ENCODE measurements at places on chromosomes 6 and 20.

GRCh38 chr6:69289689-69290495 is 506.9 kb downstream of the LMBRD1 start:
- DNase-seq = no peak

DNA sequence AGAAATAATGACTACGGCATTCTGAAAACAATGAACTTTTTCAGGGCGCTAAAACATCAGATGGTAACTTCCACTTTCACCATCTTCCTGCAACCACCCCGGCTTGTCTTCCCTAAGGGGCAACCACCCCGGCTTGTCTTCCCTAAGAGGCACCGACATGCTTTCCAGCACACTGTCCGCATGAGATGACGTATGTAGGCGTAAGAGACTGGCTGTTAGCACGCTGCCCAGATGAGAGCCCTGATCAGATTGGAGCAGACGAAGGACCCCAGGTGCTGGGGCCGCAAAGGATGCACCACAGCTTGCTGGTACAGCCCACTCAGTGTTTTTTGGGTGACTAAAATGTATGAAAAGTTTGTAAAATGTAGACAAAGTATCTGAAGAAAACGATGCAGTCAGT is 29.3 kb downstream of the ASCC3 start:
- DNase-seq = no peak

DNA sequence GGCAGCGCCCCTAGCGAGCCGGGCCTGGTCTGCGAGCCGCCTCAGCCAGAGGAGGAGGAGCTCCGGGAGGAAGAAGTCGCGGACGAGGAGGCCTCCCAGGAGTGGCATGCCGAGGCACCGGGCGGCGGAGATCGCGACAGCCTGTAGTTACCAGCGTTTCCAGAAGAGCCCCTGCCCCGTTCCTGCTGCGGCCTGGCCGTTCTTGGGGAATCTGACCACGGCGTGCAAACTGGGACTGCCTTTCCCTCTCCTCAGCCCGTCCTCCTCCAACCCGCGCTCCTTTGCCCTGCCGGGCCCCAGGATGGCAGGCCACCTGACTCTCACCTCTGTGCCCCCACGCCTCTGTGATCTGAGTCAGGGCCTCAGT is 802 bp downstream of the HDGFL1 start:
- no peak for DNase-seq

GRCh38 chr6:138891255-138891986 is 95.5 kb downstream of the ECT2L start:
- no peak for DNase-seq

GRCh38 chr6:133973109-133973971 is 20.3 kb downstream of the TBPL1 start:
- no peak for DNase-seq

DNA sequence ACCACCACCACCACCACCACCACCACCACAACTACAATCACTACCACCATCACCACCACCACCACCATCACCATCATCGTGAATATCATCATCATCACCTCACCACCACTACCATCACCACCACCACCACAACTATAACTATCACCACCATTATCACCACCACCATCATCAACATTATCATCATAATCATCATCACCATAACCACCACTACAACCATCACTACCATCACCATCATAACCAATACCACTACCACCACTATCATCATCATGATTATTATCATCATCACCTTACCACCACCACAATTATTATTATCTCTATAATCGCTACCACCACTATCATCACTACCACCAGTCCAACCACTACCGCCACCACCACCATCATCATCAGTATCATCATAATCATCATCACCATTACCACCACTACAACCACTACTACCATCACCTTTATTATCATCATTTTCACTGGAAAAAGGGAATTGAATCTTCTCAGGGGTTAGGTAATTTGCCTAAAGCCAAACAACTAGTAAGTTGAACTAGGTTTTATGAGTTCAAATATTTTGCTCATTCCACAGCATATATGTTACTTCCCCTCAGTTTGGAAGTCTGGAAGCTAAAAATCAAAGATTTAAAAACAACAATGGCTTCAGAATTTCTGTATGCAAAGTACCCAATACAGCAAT is 8.3 kb downstream of the RIPOR2 start:
- no peak for DNase-seq

DNA sequence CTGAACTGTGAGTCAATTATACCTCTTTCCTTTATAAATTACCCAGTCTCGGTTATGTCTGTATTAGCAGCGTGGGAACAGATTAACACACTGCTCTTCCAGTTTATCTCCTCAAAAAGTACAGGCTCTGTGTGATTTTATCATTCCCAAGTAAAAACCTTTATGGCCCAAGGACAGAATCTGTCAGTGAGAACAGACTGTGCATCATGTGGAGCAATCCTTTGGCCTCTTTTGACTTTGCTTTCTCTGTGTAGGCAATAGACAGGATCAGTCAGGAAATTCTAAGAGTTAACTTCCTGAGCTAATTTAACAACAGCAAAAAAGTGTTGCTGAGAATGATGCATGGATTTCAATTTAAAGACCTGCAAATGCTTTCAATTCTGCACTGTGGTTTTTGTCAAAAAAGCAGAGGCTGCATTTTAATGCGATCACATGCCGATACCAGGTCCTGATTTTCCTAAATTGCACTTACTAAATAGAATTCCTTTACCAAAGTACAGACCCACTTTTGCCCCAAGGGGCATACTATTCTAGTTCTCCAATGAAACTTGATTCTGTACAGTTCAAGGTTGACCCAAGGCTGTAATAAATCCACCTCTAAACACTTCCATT is 246.7 kb upstream of the MARCKS start:
- DNase-seq = no peak

DNA sequence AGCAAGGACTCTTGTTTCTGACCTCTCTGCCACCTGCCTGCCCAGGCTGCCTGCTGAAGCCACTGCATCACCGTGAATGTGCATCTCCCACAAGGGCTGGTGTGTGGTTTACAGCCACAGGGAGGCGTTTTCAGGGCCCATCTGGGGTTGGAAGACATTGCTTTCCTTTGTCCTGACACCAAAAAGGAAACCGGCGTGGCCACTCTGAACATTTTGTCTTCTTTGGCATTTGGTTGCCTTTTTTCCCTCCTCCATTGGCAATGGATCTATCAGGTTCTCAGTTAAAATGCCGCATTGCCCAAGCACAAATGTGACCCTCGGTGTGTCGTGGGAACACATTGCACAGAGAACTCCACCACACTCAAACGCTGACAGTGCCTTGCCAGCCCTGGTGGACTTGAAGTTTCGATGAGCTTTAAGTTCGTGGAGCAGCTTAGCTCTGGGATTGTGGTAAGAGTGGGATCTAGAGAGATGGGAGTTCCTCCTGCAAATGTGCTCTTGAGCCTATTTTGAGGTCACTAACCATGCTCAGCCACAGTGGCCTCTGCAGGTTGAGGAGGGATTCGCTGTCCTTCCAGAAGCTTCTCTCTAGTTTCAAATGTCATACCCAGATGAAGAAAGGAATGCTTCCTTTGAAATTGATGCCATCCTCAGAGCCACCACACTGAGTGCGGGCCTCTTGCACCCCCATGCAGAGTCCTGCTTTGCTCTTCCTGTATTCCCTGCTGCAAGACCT is 14.8 kb upstream of the PCK1 start:
- no peak for DNase-seq

- no peak for DNase-seq
Measured at GRCh38 chr6:15026832-15027231, 219.0 kb upstream of the JARID2 start.

- no peak for DNase-seq
Measured at GRCh38 chr6:169166896-169167580, 86.6 kb downstream of the THBS2 start.

DNA sequence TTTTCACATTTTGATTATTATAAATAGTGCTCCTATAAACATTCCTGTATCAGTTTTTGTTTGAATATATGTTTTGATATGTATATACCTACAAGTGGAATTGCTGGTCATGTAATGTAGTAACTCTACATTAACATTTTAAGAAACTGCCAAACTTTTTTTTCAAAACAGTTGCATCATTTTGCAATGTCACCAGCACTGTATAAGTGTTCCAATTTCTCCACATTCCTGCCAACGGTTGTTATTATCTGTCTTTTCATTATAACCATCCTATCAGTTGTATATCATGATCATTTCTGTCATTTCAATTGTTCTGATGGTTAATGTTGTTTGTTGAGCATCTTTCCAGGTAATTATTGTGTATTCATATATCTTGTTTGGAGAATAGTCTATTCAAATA is 44.8 kb upstream of the SAMD5 start:
- DNase-seq = no peak

DNA sequence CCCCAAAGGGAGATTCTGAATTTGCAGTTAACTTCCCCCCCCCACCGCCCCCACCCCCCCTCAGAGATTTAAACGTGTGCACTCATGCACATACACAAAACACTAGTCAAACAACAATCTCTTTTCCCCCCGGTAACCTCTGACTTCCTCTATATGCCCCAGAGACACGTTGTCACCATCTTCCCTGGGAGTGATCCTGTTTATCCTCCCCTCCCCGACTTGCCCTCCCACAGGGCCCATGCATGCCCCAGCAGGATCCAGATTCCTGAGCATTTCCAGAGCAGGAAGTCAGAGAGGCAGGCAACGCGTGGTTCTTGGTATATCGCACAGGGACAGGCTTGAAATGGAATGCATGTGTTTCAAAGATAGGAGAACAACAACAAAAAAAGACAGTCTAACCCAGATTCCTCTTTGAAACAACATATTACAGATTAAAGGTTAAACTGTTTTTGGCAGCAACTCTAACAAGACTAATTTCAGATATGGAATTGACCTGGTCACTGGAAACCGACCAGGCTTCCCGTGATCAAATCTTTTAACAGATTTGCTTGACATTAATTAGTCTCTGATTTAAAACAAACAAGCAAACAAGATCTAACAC is 1.3 kb downstream of the BLCAP start:
- DNase-seq = no peak

DNA sequence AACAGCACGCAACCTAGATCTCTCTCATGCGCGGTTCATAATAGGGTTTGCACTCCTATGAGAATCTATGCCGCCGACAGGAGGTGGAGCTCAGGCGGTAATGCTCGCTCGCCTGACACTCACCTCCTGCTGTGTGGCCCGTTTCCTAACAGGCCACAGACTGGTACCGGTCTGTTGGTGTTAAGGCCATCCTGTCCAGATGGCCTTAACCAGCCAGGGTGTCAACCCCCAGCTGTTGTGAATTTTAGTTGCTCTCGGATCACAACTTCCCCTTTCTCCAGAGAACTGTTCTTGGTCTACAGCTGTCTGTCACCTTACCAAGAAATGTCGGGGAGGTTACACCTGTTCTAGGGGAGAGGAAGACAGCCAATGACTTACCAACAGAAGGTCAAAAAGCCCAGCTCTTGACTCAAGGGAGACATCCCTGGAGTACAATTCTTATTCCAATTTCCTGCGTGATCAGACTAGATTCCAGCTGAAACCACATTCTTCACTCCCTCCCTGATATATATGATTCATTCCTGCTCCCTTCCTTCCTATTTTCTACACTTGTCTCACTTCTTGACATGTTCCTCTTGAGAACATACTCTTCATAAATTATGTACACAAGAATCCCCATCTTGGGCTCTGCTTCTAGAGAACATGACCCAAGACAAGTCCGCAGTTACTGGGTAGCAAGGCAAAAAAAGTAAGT is 23.1 kb upstream of the DNAAF9 start:
- no peak for DNase-seq

DNA sequence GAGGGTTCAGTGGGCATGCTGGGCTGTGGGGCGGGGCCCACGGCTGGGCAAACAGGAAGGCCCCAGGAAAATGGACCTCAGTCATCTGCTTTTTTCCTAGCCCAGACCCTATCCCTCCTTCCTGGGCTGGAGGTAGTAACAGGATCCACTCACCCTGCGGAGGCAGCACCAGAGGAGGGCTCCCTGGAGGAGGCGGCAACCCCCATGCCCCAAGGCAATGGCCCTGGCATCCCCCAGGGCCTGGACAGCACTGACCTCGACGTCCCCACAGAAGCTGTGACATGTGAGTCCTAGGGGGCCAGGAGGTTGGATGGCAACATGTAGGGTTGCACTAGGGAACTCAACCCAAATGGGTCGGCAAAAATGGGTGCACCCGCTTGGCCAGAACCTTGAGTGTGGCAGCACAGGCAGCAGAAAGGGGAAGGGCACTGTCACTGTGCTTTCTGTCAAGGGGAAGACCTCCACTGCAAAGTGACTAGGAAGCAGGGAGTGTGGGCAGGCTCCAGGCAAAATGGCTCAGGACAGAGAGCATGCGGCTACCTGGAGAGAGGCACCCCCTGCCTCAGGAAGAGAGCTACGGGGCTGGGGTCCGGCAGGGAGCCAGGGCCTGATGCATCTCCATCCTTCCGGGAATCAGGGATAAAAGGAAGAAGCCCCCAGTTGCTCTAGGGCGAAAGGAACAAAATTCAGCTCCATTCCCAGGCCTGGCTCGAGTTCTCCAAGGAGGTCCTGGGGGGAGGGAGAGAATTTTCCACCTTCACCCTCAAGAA is 7.9 kb downstream of the MDFI start:
- DNase-seq = peak; percentile 50

DNA sequence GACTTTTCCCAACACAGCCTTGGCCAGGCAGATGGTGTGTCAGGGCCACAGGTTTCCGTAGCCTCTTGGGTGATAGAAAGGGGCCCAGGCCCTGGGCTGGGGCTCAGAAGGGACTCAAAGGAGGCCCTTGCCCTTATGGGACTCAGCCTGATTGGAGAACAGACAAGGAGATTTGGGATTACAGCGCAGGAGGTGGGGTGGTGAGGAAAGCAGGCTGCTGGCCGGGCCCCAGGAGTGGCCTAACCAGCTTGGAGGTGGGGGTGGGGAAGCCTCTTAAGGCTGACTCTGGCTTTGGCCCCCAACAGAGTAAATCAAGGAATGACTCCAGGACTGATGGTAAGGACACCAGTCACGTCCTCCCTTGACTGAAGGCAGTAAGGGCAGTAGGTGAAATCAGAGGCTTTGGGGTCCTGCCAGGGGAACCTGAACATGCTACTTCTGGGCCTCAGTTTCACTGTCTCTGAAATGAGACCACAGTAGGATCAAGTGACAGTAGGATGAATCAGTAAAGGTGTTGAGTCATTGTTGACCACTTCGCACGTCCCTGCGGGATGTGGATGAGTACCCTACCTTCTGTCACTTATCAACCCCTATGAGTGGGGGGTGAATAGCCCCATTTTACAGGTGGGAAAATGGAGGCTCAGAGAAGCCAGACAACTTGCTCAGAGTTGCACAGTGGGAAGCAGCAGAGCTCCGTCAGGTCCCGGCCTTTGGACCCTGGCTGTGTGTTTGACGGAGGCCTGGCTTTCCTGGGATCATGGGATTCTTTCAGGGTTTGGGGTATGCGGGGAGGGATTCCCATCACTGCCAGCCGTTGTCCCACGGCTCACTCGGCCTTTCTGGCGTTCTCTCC is 4.5 kb downstream of the SNAI1 start:
- no peak for DNase-seq

- no peak for DNase-seq
Measured at GRCh38 chr20:8960241-8960640, 108.6 kb upstream of the PLCB4 start.

DNA sequence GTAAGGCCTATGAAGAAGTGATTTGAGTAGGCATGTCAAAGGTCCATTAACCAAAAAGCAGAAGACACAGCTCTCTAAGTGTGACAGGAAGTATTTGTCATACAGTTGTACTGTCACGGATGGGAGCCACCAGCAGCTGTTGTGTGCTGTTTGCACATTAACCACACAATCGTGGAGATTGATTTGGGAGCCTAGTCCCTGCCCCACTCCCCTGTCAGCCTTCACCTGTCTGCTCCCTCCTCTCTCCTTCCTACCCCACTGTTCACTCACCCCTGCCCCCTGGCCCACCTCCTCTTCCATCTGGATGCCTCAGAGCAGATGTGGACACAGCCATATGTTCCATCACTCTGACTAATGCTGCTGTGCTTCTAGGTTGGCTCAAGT is 124.7 kb upstream of the SPACA1 start:
- DNase-seq = no peak

- DNase-seq = no peak
Measured at GRCh38 chr6:100035873-100036653, 42.0 kb upstream of the MCHR2 start.

Data from cardiac septum (tissue), 1 donor.